ENCODE measurements at places on chromosomes 4 and X.

GRCh38 chr4:69689599-69689998 lies 36.6 kb upstream of the UGT2A1 start:
- no peak for DNase-seq

DNA sequence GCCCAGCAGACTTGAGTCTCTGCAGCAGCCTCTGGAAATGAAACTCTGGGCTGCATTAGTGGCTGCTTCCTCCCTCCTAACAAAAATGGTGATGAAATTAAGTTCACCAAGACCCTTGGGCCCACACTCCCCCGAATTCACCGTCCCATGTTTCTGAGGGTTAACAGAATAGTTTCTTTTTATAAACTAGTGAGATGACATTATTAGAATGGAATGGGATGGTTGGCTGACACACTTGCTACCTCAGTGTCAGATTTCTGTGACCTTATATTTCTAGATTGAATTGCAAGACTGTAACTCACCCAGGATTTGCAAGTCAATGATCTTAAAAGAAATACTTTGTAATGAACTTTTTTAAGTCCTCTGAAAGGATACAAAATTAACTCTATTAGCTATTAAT lies 127.1 kb downstream of the SHROOM3 start:
- no peak for DNase-seq

DNA sequence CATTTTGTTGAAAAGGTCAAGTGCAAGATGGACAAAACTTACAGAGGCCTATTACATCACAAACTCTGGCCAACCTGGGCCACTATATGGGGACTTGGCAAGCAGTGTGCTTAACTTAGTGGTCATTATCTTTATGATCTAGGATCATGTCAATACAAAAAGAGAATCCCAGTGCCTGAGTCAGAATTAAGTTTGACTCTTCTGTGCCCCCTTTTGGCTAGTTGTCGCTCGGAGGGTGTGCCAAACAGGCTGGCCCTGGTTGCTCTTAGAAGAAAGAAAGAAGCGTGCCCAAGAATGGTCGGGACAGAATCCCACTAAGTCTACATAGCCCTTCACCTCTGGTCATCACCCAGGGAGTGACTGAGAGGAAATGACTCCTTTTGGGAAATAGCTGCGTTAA lies 100.1 kb downstream of the EIF4E start:
- DNase-seq, result peak; percentile 7

DNA sequence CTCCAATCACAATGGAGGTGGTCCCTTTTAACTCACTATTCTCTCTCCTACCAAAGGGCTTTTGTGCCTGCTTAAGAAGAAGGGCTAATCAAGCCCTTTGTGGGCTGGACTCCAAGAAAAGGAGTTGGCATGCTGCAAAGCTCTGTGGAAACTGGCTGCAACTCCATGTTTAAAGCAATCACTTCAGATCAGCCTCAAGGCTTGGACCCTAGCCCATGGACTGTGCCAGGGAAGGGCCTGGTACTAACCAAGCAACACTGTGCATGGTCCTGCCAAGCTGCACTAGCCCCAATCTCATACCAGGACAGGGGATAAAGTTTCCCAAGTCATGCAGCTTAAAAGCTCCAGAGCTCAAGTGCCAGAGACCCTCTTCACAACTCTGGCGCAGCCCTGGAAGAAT lies 86.7 kb downstream of the ATP8A1 start:
- DNase-seq, result no peak

- no peak for DNase-seq
Measured at GRCh38 chr4:7739918-7740865, 199.5 kb downstream of the AFAP1 start.

DNA sequence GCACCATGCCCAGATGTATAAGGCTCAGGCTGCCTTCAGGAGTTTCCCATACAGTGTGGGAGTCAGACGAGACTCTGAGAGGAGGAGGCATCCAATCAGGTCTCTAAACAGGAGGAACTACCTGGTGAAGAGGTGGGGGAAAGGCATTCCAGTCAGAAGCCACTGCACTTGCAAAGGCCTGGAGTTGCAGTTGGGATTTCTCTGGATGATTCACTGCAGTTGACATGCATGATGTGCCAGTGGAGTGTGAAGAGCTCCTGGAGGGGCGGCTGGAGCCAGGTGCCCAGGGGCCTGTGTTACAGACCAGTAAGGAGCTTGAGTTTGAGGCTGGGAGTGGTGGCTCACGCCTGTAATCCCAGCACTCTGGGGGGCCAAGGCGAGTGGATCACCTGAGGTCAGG lies 339.1 kb downstream of the ARHGAP10 start:
- DNase-seq, result no peak

DNA sequence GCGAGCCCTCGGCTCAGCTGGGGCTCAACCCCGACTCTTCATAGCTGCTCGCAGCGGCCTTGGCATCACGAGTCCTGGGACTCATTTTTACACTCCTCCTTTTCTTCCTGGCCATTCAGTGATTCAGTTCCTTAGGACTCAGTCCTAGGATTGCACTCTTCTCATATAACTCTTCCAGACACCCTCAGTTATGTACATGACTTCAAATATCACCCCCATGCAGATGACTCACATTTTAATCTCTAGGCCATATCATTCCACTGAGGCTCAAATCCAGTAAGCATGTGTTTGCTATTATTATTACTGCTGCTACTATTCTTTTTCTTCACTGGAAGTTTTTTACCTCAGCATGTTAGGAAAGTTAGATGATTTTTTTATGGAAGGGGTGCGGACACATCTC lies 14.4 kb downstream of the ITGB1BP2 start:
- no peak for DNase-seq

GRCh38 chr4:25888781-25889180 lies 25.2 kb upstream of the SMIM20 start:
- DNase-seq, result no peak

GRCh38 chr4:86181585-86181984 lies 178.3 kb downstream of the MAPK10 start:
- no peak for DNase-seq
